Activated T-helper 1 cell treated with anti-CD3 and anti-CD28 coated beads, Interleukin-12 subunit alpha, Interleukin-12 subunit beta, Interleukin-2, Interleukin-4 antibody, amounts not matched to agents 30 ng/mL and 10 ng/mL and 1 ng/mL, durations not matched to agents 14 hours and 24 hours and 36 hours (primary cell): ENCODE measurements at places on chromosomes 4 and X. TPM values are rescaled to one million over a fixed set of nuclear protein-coding genes. Genes with fewer than 3 reads are reported as not detected.
A peak's percentile ranks its signal among the peaks of the same experiment; 100 is the strongest.

Gene NAP1L5
- total RNA-seq, result 5.5 and 6.1 TPM in 2 replicates

Gene FOXR2
- total RNA-seq, result not detected in 2 replicates

Gene GPR143
- total RNA-seq, result not detected in 2 replicates

Gene CT45A1
- not detected in 2 replicates for total RNA-seq

Gene MAGEA9B
- total RNA-seq, result not detected in 2 replicates

Gene SLC7A11
- 2.6 and 2.7 TPM in 2 replicates for total RNA-seq

- peak; percentile 40 for DNase-seq
- H3K4me3 ChIP-seq, result peak overlapping the region; percentile 99
Observed at GRCh38 chr4:337932-338758, 531 bp downstream of the ZNF141 start.

GRCh38 chrX:132365490-132365889 lies 123.3 kb downstream of the MBNL3 start:
- H3K27me3 ChIP-seq, result no peaks in the 10 kb centered on the region
- no peaks in the 10 kb centered on the region for H3K4me1 ChIP-seq
- no peaks in the 10 kb centered on the region for H3K36me3 ChIP-seq
- H3K4me3 ChIP-seq, result no peak overlapping the region
- no peak overlapping the region for H3K27ac ChIP-seq

DNA sequence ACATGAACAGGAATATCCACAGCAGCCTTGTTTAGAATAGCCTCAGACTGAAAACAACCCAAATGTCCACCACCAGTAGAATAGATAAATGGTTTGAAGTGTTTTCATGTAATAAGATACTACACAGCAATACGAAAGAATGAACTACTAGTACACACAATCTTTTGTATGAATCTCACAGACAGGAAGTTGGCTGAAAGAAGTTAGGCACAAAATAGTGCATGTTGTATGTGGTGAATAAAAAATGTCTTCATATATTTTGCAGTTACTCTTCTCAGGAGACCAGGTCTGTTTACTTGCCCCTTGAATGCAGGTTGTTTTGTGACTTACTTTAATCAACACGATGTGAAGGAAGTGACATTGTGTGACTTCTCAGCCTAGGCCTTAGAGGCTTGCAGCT lies 75.9 kb upstream of the LEF1 start:
- H3K4me3 ChIP-seq, result no peak overlapping the region
- no peaks in the 10 kb centered on the region for H3K27me3 ChIP-seq
- H3K36me3 ChIP-seq, result peaks cover 4% of the 10 kb centered on the region
- no peaks in the 10 kb centered on the region for H3K4me1 ChIP-seq

- H3K27me3 ChIP-seq, result peaks cover 27% of the 10 kb centered on the region
- DNase-seq, result no peak
- H3K27ac ChIP-seq, result no peak overlapping the region
- H3K4me1 ChIP-seq, result peaks cover 5% of the 10 kb centered on the region
Observed at GRCh38 chr4:145951931-145952330, 13.3 kb upstream of the ZNF827 start.

DNA sequence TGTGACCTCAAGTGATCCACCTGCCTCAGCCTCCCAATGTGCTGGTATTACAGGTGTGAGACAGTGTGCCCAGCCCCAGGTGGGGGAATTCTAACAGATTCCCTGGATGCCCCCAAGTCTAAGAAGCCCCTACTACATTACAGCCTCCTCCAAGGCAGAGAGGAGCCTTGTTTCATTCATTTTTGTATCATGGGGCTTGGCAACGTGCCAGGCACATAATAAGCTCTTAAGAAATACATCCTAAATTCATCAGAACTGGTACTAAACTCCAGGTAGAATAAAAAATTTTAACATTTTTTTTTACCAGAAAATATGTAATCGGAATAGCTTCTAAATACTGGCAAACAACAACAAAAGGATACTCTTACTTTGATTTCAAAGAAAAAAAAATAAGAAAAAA lies 127.1 kb downstream of the CHIC2 start:
- H3K4me3 ChIP-seq, result no peak overlapping the region
- DNase-seq, result no peak
- no peaks in the 10 kb centered on the region for H3K4me1 ChIP-seq

DNA sequence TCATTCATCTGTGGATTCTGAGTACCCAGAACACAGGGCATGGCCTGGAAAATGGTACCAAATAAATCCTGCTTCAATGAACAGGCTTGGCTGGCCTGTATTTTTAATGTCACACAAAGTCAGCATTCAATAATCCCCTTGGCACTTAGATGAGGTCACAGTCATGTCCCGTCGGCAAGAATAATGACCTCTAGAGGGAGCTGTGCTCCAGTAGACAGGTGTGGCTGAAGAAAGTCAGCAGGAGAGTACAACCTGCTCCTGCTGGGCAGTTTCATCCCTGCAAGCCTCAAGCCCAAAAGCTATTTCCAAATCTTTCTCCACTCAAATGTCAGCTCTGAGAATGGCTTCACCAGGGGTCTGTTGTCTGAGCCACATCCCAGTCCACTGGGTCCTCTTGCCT lies 404.0 kb upstream of the F9 start:
- no peaks in the 10 kb centered on the region for H3K36me3 ChIP-seq
- no peak overlapping the region for H3K27ac ChIP-seq
- DNase-seq, result no peak
- H3K4me1 ChIP-seq, result no peaks in the 10 kb centered on the region
- no peaks in the 10 kb centered on the region for H3K27me3 ChIP-seq
- no peak overlapping the region for H3K4me3 ChIP-seq

- no peak for DNase-seq
- H3K4me1 ChIP-seq, result no peaks in the 10 kb centered on the region
- no peak overlapping the region for H3K27ac ChIP-seq
- peaks cover 3% of the 10 kb centered on the region for H3K27me3 ChIP-seq
- H3K36me3 ChIP-seq, result no peaks in the 10 kb centered on the region
Observed at GRCh38 chr4:120105472-120105871, 38.8 kb upstream of the MAD2L1 start.

DNA sequence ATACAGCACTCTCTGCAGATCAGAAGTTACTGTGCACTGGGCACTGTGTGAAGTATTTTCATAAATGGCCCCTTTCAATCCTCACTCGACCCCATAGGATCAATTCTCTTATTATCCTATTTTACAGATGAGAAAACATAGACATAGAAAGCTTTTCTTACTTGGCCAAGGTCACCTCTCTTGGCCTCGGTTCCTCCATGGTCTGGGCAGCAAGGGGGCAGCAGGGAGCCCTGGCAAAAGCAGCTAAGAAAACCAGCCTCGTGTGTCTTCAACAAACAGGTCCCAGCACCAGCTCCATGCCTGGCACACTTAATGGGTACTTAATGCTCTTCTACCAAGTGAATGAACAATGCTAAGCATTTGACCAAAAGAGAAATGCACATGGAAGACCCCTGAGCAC lies 34.4 kb downstream of the BST1 start:
- H3K36me3 ChIP-seq, result peaks cover 8% of the 10 kb centered on the region
- H3K4me1 ChIP-seq, result peaks cover 52% of the 10 kb centered on the region
- no peak overlapping the region for H3K27ac ChIP-seq
- no peak overlapping the region for H3K4me3 ChIP-seq
- no peaks in the 10 kb centered on the region for H3K27me3 ChIP-seq

DNA sequence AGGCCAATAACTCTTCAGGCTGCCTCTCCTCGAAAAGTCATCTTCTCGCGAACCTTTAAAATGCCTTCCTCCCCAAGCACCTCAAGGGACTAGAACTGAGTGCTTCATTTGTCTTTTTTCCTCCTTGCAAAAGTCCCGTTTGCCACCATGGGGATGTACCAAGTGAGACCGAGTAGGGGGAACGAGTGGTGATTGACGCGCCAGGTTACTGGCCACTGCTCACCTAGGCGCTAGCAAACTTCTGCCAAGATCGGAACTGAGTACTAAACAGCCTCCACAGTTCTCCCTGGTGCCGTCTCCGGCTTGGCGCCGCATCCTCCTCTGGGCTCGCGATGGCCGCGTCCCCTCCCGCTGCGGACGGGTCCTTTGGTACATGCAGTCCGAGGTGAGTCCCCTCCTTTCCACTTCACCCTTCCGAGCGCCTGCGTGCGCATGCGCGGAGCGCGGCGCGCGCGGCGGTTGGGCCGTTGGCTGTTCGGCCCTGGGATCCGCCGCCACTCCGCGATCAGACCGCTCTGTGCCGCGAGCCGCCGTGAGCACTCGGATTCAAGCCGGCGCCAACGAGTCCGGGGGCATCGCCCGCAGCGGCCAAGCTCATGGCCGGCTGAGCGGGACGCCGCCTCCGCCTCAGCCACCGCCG lies at the start of gene CDK16:
CDK16 (plus strand) TSS at position 402 of the 640 bp plus-strand sequence. CDS start 4,877 bp downstream, outside the sequence.
- peak within 1 kb of the TSS; percentile 90 for H3K4me3 ChIP-seq
- H3K4me1 ChIP-seq, result peaks cover 41% of the 10 kb centered on the region
- H3K36me3 ChIP-seq, result peaks cover 28% of the 10 kb centered on the region
- no peaks in the 10 kb centered on the region for H3K27me3 ChIP-seq
- H3K27ac ChIP-seq, result peak within 1 kb of the TSS; percentile 97
- DNase-seq, result peak; percentile 74

GRCh38 chr4:10951306-10951705 lies 266.7 kb upstream of the CLNK start:
- H3K36me3 ChIP-seq, result no peaks in the 10 kb centered on the region
- H3K27me3 ChIP-seq, result peaks cover 8% of the 10 kb centered on the region
- no peak overlapping the region for H3K27ac ChIP-seq
- no peak for DNase-seq

DNA sequence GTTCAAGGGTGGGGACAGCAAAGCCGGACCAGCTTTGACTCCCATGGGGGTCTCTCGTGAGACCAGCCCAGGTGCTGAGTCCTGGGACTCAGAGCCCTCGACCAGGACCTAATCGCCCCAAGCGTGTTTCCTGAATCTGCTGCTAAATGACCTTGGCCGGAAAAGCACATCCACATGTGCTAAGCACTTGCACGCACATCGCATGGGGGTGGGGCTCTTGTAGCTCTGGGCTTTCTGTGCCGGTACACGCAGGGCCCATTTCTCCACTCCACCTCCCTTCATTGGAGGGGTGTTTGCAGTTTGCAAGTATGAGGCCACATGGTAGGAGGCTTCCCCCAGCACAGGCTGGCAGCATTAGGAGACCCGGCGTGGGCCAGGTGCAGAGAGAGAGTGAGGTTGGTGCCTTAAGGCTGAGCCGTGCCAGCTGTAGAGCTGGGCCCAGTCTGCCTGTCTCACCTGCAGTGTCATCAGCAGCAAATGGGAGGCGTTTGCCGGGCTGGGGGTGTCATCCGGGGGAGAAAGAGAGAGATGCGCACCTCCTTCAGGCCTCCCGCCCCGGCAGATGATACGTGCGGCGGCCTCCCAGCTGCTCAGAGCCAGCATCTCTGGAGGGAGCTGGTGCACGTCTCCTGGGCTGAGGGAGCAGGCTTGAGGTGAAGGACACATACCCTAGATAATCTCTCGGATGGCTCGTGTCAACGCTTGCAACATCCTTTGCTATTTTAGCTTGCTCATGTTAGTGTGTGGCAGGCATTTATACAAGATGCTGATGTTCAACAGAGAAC lies 45.2 kb upstream of the CLCN4 start:
- no peaks in the 10 kb centered on the region for H3K27me3 ChIP-seq
- DNase-seq, result peak; percentile 14
- peaks cover 55% of the 10 kb centered on the region for H3K4me1 ChIP-seq
- peak overlapping the region; percentile 83 for H3K4me3 ChIP-seq
- H3K27ac ChIP-seq, result peak overlapping the region; percentile 97
